ENCODE measurements at places on chromosomes 13 and 19.

DNA sequence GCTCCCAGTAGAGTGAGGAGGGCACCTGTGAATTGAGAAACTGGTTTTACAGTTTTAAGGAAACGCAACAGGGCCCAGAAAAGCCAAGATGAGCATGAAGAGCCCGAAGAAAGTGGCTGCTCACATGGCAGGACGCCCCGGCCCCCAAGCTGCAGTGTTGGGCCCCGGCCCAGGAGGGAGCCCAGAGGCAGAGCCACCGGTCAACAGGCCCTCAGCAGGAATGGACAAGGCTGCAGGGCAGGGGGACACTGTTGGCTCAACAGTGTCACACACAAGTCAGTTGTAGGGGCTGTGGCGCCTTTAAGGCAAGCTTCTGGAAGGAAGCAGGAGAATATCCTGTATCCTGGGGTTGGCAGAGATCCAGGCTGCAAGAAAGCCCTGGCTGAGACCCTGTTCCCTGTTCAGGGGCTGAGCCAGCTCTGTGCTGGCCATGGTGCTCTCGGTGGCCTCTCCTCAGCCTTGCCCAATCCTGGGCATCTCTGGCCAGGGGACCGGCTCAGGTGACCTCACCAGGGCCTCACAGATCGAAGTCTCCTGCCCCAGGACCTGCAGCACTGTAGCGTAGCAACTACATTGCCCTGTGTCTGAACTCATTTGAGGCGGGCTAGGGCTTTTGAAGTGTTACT lies 28.0 kb downstream of the UPF1 start:
- DNase-seq: no peak

DNA sequence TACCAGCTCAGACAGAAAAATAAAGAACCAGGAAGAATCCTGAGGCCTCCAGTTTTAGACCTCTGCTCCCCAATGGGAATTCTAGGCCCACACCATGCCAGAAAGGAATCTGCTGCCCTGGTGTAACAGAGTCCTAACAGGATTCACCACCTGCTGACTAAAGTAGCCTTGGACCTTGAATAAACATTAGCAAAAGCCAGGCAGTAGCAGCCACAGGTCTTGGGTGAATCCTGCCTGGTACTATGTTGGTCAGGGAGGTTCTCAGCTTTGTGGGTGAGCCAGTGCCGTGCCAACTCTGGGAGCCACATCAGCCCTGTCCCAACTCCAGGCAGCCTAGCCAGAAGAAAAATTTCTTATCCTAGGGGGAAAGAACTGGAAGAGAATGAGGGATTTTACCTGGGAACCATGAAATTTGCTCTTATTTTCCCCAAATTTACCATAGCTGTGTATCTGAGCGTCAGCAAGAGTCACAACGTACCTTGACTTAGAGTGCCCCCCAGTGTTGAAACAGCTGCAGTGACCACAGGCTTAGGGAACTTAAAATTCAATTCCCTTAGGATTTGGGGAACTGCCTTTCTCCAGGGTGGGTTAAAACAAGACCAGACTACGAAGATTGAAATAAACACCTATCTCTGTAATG lies 1895.6 kb upstream of the PRR20A start:
- no peak for DNase-seq

DNA sequence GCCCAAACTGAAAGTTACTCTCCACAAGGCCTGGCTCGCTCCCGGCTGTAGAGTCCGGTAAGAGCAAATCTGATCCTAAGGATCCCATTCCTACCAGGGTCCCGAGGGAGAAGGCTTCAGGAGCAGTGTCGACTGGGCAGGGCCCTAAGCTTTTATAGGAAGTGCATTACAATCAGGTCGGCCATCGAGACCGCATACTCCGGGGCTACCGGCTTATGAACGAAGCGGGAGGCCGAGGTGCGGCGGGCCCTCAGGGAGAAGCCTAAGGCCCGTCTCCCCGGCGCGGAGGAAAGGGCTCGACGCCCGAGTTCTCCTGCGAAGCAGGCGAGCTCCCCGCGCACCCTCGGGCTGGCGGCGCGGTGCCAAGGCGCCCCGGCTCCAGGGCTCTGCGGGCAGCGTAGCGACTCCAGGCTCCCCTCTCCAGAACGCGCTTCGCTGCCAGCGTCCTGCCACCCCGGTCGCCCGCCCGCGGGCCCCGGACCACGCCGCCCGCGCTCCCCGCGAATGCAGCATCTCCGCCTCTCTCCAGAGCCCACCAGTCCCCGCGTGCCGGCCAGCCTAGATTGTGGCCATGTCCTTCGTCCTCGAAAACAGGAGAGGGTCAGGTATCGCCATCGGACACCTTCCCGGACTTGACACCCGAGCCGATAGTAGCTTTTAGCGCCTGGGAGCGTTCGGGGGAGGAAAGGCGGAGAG lies 1.4 kb downstream of the EFNB2 start:
- DNase-seq: peak; percentile 62

DNA sequence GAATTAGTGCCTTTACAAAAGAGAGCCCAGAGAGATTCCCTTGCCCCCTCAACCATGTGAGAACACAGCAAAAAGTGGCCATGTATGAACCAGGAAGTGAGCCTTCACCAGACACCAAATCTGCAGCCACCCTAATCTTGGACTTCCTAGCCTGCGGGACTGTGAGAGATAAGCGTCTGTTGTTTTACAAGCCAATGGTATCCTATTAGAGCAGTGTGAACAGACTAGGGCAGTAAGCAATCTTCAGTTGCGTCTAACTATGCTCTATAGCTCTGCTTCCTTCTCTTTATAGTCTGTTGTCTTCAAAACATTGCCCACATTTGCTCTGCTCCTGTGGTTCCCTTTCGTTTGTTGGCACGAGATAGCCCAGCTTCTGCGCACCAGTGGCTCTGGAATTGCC lies 109.5 kb upstream of the FNDC3A start:
- DNase-seq: no peak

DNA sequence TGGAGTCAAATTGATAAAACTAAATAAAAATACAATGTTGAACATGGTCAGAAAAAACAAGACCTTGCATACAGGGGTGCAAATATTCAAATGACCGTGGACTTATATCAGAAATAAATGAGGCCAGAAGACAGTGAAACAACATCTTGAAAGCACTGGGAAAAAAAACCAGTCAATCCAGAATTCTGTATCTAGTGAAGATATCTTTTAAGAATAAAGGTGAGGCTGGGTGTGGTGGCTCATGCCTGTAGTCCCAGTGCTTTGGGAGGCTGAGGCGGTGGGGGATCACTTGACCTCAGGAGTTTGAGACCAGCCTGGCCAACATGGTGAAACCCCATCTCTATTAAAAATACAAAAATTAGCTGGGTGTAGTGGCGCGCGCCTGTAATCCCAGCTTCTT lies 15.2 kb upstream of the CEBPA start:
- DNase-seq: no peak

GRCh38 chr13:97367016-97367822 lies 66.8 kb upstream of the RAP2A start:
- no peak for DNase-seq

DNA sequence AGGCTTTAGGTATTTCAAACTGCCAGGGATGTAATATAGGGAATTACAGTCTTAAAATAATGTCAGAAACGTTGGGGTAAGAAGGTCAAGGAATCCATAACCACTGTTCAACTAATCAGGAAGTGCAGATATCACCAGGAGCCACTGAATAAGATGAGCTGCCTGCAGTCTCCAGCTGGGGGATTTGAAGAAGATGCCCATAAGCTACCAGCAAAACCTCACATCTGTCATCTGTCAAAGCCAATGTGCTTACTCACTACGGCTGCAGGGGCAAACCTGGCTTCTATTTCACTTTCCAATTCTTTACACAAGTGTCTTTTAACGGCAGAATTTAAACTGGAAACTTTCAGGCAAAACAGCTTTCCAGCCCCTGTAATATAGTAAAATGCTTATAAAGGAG lies 1410.1 kb upstream of the ATXN8OS start:
- DNase-seq: no peak

DNA sequence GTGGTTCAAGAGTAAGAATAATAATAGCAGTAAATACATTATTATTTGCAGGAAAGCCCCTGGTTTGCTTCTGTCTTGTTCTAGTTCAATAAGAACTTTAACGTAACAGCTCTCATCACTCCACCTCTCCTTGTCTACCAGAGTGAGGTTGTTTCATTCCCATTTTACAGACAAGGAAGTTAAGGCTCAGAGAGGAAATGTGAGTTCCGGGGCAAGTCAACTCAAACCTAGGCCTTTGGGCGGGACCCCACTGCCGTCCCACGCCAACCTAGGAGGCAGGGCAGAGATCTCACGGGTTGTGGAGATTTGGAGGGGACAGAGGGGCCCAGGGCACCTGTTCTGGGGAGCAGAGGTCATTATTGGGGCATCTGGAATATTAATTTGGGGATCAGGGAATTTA lies 1.5 kb downstream of the MAP4K1 start:
- no peak for DNase-seq

GRCh38 chr13:21011378-21011777 lies 50.0 kb downstream of the LATS2 start:
- no peak for DNase-seq

- DNase-seq: no peak
Measured at GRCh38 chr19:4598712-4599111, 39.2 kb upstream of the SEMA6B start.

DNA sequence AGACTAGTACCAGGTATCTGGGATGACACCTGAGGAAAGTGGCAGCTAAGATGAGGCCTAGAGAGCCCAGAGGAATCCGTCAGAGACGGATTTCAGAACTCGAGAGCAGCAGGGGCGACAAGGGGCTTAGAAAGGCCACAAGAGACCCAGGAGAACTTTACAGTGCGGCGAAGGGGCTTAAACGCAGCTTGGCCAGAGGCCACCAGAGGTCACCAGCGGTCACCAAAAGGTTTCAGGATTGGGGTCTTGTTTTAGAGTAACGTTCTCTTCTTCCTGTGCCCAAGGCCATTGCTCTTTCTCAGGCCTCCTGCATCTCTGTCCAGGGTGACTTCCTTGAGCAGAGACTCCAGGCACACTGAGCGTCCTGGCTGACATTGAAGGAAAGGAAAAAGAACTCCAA lies 2.2 kb downstream of the ZSCAN22 start:
- DNase-seq: no peak

GRCh38 chr13:48741377-48741776 lies 87.6 kb downstream of the CYSLTR2 start:
- no peak for DNase-seq

GRCh38 chr13:31898378-31899071 lies 133.0 kb upstream of the FRY start:
- no peak for DNase-seq

DNA sequence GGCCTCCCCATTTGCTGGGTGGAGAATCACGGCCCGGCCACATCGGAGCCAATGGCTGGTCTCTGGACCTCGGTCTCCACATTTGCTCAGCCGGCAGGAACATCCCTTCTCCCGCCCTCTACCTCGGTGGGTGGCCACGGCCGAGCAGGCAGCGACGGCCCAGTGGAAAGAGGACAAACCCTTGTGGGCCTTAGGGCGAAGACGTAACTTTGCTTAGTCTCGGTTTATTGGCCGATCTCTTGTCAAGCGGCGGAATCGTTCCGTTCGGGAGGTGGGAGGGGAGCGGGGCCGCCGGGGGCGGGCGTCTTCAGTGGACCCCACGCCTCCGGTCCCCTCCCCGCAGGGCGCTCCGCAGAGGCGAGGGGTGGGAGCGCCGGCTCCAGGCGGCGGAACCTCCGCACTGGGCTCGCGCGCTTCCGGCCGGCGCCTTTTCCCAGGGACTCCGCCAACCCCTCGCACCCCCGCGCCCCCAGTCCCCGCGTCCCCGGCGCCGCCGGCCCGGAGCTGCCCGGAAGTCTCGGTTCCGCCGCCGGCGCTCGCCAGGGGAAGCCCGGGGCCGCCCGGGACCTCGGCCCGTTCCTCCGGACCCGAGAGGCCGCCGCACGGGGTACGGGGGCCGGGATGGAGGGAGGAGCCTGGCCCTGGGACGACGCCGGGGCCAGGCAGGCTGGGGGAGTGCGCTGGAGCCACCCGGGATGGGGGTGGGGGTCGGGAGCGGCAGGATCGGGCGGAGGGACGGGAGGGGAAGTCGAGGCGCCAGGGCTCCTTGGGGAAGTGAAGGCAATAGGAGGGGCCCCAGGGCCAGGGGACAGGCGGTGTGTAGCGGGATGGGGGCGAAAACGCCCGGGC lies at the start of gene ZNF580:
Gene ZNF580 (plus strand): TSS at position 426 of the 849 bp plus-strand sequence. CDS start 1,507 bp downstream, outside the sequence.
- DNase-seq: peak; percentile 57

DNA sequence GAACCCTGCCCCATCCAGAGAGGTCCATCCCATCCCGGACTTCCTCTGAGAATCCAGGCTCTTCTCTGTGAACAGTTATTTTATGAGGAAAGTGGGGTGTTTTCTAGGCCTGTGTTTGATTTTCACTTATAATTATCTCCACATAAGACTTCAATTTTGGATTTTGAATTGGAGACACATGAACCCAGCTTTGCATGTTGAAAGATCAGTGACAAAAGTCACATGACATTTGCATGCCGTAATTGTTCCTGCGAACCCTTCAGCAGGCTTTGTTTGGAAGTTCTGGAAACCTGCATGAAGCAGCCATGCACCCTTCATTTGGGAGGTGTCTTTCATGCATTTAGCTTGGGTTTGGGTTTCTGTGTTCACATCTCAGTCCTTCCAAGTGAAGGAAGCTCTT lies 44.9 kb upstream of the ZNF536 start:
- no peak for DNase-seq

DNA sequence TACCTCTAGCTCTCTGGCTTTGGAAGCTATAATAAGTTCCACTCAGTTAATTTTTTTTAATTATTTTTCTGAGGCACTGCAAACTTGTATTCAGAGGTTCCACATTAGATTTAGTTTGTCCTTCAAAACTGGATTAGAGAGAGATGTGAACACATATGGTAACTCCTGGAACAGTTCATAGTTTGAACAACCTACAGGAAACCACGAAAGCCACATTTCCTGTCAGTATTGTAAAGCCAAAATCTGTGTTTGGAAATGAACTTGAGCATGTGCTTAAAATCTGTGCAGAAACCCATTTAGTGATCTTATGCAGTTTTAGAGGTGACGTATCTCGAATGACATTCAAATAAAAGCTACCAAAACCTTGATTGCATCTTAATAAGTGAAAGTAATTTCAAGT lies 1952.0 kb downstream of the OLFM4 start:
- DNase-seq: no peak

DNA sequence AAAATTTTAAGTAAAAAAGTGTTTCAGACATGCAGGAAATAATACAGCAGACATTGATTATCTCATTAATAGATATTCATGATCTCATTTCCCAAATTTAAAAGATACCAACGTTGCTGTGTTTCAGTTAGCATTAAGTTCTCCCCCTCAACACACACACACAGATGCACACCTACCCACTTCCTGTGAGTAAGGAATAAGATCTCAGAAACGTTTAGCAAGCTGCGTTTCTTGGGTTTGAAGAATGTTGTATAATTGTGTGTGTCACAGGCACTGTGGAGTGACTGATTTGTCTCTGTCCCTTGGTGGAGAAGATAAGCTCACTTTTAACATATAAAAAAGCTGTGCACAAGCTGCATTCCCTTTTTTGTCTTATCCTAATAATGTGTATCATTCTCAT lies 196.8 kb downstream of the PDS5B start:
- no peak for DNase-seq

- no peak for DNase-seq
Measured at GRCh38 chr13:92387245-92387644, 839.4 kb upstream of the GPC6 start.

Data from NCI-H774 (cell line).